ENCODE measurements at places on chromosomes 2 and 18.

- DNase-seq = no peak
Observed at GRCh38 chr2:1606421-1607235, 137.7 kb downstream of the PXDN start.

DNA sequence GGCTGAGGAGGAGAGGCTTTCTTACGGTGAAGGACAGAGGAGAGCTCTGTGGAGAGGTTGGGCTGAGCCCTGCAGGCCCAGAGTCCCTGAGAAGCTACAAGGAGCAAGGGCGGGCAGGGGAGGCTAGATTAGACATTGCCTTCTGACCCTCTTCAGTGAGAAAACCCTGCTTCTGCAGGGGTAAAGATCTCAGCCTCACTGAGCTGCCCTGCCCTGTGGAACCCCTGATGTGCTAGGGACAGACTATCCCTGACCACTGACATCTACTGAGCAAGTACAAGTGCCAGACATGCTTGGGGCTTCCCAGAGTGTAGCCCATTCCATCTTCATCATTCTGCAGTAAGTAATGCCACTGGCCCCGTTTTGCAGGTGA lies 111.5 kb downstream of the CYP26B1 start:
- no peak for DNase-seq

DNA sequence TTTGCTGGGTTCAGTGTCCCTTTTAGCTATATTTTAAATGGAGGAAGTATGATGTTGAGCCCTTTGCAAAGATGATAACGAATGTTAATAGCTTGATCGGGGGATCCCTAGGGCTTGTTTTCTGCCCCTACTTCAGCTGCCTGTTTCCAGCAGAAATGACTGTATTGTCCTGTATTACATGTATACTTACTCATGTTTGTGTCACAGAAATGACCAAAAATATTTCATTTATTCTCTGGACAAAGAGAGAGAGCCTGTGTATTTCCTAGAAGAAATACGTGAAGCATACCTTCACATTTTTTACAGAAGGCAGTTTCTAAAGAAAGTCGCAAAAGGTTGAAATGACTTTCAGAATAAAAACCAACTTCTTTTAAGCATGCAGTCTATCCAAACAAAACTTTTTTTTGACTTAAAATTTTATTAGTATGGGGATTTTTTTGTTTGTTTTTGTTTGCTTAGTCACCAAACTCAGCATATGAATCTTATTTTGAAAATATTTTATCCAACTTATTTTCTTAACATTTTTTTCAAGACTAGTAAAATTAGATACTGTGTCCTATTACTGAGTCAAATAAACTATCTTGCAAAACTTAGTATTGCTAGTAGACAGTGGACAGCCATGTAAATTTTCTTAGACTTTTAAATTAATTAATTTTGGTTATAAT lies 68.9 kb downstream of the PTRHD1 start:
- no peak for DNase-seq

DNA sequence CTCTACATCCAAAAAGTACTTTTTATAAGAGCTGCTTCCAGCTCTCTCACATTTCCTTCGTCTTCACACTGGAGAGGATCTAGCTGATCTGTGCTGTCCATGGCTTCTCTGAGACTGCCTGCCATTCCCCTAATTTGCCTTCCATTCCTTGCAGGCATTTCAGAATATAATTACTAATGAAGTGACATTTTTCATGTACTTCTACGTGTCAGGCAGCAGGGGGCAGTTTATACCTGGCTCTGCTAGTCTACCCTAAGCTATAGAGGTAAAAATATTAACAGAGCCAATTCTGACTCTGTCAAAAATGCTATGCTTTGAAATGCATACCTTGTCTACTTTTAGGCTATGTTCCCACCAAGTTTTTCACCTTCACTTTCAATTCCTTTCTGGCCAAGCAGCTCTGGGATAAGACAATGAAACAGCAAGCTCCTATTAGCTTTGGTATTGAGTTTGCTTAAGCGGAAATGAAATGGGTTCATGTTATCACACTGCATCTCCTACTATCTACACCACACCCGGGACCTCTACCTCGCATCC lies 81.9 kb downstream of the MEP1B start:
- peak; percentile 16 for DNase-seq

GRCh38 chr2:70356941-70357683 lies 55.2 kb upstream of the FAM136A start:
- no peak for DNase-seq

DNA sequence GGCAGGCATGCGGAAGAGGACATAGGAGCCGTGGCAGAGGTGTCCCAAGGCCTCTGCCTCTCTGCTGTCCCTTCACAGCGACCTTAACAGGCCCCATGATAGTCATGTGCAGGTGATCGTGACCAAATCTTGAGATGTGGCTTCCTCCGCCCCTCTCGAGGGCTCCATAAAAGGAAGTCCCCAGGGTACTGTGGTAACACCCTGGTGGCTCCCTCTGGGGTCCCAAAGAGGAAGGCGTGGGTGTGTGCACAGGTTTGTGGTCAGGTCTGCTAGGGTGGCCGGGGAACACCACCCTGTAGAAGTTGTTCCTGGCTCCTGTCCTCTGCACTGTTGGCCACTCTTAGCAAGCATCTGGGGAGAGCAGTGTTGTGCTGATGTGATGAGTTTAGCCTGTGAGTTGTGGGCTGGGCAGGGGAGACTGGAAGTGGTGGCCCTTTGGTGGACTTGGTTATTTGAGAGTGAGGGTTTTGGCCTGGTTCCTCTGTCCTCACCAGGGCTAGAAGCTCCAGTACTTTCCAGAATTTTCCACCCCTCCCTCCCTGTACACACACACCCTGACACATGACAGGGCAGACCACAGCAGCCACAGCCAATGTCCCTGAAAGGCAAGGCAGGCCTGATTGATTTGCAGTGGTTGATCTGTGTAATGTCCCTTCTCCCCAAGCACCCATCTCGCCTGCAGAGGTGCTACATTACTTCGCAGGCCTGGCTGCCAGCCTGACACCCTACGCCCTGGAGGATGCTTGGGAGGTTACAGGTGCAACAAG lies 68.9 kb upstream of the BOD1L2 start:
- DNase-seq = no peak

DNA sequence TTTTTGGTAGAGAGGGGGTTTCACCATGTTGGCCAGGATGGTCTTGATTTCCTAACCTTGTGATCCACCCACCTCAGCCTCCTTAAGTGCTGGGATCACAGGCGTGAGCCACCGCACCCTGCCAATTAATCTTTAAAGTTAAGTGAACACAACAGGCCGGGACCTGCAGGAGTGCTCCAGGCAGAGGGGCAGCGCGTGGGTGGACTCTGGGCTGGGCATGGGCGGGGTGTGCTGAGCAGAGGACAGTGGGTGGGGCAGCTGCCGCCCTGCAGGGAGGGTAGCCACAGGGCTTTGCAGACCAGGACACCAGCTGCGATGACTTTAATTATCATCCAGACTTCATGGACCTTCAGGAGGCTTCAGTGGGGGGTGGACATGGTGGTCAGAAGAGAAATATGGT lies 8.8 kb upstream of the GPR148 start:
- DNase-seq = no peak

GRCh38 chr2:43593254-43593653 lies 2.6 kb downstream of the THADA start:
- no peak for DNase-seq

DNA sequence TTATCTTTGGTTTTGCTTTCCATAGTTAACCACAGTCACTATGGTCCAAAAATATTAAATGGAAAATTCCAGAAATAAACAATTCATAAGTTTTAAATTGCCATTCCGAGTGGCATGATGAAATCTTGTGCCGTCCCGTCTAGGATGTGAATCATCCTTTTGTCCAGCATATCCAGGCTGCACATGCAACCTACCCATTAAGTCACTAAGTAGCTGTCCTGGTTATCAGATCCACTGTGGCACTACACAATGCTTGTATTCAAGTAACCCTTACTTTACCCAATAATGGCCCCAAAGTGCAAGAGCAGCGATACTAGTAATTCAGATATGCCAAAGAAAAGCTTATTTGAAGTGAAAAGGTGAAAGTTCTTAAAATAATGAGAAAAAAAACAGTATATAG lies 10.7 kb downstream of the USP34 start:
- no peak for DNase-seq

- DNase-seq = no peak
Observed at GRCh38 chr2:65373365-65373918, 59.0 kb downstream of the SPRED2 start.

GRCh38 chr2:70132244-70133126 lies 45.2 kb downstream of the PCBP1 start:
- peak; percentile 16 for DNase-seq

- DNase-seq = no peak
Observed at GRCh38 chr18:77162580-77162979, 30.0 kb upstream of the MBP start.

GRCh38 chr18:31643003-31643402 lies 41.4 kb downstream of the B4GALT6 start:
- DNase-seq = no peak

DNA sequence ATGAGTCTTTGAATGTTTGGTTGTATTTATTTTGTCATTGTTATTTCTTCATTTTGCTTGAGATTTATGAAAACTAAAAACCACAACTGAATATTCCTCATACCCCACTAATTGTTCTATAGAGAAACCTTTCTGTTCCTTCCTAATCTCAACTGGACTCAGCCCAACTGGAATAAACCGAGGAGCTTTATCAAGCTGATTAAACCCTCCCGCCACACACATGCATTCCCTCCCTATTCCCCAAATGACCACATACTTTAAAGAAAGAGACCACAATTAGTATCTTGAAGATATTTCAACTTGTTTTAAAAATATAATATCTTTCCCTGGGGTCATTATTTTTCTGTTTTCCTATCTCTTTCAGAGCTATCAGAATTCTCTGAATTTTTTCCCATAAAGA lies 107.5 kb downstream of the OSR1 start:
- no peak for DNase-seq

DNA sequence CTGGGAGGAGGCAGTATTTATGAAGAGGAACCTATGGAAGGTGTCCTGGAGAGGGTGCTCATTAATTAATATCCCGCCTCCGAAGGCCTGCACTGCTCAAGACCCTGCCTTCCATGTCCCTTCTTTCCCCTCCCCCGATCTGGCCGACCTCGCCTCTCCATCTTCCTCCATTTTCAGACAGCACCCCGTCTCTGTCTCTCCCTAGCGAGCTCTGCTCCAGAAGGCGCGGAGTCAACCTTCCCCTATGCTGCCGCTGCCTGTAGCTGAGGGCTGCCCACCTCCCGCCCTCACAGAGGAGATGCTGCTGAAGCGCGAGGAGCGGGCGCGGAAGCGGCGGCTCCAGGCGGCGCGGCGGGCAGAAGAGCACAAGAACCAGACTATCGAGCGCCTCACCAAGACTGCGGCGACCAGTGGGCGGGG lies 1.1 kb upstream of the WBP1 start:
- DNase-seq = no peak

DNA sequence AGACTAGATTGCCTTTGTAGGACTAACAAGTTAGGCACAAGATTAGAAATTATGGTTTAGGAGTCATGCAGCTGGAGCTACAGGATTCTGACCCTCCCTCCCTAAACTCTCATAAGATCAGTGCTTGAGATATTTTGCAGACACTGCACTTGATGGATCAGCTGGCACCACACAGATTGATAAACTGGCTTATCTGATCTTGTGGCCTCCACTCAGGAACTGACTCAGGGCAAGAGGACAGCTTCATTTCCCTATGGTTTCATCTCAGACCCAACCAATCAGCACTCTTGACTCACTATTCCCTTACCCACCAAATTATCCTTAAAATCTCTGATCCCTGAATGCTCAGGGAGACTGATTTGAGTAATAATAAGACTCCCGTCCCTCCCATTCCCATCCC lies 152.3 kb downstream of the DIS3L2 start:
- no peak for DNase-seq

DNA sequence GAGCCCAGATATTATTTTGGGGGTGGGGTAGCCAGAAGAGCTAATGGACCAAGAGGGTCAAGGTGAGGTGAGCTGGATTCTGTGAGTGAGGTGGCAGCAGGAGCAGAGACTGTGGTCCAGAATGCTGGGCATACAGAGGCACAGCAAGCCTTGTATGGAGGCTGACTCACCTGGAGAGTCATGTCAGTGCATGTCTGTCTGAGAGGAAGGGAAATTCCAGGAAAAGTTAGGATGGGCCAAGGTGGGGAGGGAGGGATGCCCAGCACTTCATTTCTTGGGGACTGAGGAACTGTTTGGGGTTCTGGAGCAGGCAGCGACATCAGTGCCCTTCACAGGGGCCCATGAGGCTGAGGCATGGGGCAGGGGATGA lies 21.1 kb downstream of the PER2 start:
- no peak for DNase-seq

DNA sequence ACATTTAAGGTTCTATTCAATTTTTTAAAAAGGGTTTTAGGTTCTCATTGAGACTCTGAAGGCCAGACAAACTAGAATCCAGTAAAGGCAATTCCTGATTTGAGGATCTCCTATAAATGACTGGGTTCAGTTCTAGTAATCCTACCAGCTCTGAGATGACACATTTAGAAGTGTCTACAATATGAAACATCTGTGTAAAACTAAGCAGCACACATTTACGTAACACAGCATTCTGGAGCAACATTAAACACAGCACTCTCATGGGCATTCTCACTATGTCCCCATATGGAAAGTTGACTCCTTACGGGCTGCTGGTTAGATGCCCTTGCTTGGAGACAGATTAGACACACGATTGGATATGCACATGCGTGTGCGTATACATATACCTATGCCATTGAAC lies 114.4 kb downstream of the ZNF385B start:
- DNase-seq = no peak

- no peak for DNase-seq
Observed at GRCh38 chr2:45192991-45193390, 183.7 kb upstream of the SIX2 start.

GRCh38 chr2:29562319-29562718 lies 359.1 kb downstream of the ALK start:
- no peak for DNase-seq

GRCh38 chr2:193251909-193252308 lies 1057.2 kb upstream of the TMEFF2 start:
- DNase-seq = no peak

DNA sequence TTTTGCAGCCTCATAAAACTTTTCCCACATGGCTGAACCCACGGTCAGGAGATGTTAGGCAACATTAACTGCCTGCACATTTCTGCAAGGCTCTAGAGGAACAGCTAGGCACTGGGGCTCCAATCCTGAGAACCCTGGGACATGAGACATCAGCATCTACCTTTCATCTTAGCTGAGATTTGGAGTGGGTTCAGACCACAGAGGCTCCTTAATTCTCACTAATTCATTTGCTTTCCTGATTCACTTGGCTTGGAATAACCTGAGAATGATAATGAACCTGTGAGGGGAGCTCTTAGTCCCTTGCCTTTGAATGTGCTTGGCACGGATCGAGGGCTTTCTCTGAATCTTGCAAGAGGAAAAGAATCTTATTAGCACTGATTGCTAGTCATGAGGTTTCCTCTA lies 266.2 kb downstream of the FIGN start:
- DNase-seq = no peak

DNA sequence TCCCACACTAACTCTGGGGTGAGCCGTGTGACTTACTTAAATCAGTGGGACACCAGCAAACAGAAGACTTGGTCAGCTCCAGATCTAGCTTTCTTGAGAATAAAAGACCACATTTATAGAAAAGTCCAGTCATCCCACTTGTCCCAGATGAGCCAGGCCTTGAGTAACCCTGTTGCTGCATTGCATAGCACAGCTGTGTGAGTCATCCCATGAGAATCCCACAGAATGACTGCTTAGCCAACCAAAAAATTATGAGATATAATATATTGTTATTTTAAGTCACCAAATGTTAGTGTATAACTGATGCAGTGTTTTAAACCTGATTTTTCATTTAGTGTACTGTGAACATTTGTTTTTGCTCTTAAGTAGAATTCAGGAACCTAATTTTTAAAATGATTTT lies 94.2 kb upstream of the FSHR start:
- no peak for DNase-seq
